ENCODE measurements at places on chromosomes 3 and 15.

- DNase-seq, result no peak
Observed at GRCh38 chr3:46759239-46760167, 41.8 kb upstream of the PRSS50 start.

DNA sequence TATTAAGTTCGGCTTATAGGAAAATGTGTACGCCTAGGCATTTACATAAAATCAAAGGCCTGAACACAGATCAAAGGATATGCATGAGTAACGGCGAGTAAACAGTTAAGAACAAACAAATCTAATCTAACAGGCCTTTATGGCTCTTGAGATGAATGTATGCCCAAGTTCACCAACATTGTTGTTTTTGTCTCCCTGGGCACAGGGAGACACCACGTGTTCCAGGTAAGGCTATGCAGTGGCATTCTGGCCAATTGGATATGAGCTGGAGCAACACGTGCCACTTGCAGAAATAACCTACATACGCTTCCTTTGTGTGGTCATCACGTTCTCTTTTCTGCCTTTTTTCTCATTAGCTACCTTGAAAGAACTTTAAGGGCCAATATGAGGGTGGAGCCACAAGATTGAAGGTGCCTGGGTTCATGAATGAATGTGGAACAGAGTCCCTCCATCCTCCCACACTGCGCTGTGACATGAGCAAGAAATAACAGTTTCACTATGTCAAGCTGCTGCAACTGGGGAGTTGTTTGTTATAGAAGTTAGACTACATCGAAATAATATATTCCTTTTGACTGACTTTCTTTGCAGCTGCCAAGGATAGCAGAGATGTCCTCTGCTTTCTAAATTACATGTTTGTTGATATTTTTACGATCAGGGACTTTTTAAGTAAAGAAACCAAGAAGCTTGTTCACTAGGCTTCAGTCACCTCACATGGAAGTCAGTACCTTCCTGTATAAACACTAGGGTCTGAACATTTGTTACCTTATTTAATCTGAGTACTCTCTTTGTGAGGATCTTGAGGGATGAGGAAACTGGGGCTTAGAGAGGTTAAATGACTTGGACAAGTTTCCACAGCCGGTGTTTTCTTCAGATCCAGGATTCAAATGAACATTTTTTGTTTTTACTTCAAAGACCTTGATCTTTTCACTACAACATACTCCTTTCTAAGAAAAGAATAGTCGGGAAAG, 427.5 kb upstream of the TBL1XR1 start:
- DNase-seq, result no peak

DNA sequence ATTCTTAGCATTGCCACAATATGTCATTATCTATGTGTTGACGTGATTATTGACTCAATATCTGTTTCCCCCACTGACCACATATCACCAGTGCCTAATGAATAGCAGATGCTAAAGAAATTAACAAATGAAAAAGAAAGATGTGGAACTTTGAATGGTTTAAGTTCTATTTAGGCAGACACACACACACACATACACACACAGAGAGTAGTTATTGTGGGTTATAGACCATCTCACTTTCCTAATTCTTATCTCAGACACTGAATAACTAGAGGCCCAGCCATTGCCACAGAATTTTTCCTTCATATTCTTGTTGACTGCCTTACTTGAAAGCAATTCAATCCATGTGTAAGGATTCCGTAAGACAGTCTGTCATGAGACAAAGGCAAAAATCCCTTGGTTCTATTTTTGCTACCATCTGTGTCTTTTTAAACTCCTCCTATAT, 61.9 kb upstream of the PHLDB2 start:
- no peak for DNase-seq

GRCh38 chr15:100114571-100114970, 227.2 kb downstream of the ADAMTS17 start:
- no peak for DNase-seq

- no peak for DNase-seq
Observed at GRCh38 chr3:187550446-187550845, 119.7 kb downstream of the SST start.

DNA sequence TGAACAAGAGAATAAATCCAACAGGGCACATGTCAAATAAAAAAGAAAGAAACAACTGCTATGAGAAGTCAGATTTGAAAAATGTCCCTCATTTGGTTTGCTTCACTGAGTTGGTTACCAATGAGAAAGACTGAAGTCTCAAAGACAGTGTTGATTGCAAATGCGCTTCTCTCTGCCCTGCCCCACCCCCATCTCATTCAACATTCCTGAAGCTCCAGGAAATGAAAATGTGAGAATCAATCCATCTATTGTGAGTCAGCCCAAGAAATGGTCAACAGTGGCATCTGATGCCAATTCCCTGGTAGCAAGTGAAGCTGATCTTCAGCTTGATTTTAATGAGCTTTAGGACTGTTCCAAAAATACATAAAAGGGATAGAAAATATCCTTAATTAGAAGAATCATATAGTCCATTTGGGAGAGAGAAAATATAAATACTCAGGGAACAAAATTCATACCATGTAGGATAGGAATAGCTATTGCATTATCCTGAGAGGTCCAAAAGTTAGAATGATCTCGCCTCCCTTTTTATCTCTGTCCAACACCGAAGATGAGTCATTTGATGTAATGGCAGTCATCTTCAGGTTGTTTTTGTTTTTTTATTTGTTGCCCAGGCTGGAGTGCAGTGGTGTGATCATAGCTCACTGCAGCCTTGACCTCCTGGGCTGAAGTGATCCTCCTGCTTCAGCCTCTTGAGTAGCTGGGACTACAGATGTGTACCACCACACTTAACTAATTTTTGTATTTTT, 200.3 kb upstream of the UMPS start:
- DNase-seq, result no peak

- no peak for DNase-seq
Observed at GRCh38 chr15:85377269-85377668, 3.1 kb upstream of the AKAP13 start.

DNA sequence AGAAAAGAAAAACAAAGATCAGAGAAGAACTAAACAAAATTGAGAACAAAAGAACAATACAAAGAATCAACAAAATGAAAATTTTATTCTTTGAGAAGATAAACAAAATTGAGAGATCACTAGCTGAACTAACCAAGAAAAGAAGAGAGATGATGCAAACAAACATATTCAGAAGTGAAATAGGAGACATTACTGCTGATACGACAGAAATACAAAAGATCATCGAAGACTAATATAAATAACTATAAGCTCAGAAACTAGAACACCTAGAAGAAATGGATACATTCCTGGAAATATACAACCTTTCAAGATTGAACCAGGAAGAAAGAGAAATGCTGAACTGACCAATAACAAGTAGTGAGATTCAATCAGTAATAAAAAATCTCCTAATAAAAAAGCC, 533.1 kb upstream of the PPP2R3A start:
- no peak for DNase-seq

- no peak for DNase-seq
Observed at GRCh38 chr15:46088486-46089445, 453.9 kb downstream of the SQOR start.

DNA sequence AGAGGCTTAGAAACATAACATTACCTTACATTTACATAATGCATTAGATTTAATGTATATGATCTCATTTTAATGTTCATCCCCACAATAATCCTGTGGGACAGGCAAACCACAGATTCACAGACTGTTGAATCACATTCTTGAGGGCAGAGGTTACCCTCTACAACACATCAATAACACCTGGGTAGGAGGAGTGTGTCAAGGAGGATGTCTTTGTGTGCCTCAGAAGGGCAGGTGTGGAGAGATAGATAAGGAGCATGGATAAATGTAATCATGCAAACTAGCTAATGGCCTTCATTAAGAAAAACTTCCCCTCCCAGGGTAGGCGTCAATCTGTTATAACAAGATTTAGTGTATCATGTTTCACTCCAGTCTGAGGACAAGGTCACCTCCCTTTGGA, 12.9 kb upstream of the MB21D2 start:
- no peak for DNase-seq

GRCh38 chr15:86060674-86061073, 19.0 kb upstream of the AGBL1 start:
- no peak for DNase-seq
